ENCODE measurements at places on chromosomes 2 and 18.

DNA sequence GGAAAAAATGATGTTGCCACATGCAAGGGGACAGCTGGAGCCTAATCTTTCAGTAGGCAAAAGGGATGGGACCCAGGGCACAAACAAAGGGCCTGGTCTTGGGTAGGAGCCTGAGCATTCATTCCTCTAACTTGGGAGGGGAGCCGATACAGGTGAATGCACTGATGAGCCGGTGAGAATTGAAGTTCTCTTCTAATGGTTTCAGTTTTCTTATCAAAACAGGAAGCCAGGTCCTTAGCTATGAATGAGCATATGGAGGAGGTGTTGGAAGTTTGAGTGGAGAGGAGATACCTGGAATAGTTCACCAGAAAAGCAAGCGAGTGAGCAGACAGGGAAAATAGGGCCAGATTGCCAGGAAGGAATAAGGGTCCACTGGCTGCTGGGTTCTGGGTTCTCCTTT lies 10.1 kb downstream of the DPP4 start:
- no peak for DNase-seq

GRCh38 chr2:235216901-235217300 lies 265.1 kb downstream of the SH3BP4 start:
- peak; percentile 22 for DNase-seq

GRCh38 chr2:238658820-238659219 lies 189.1 kb upstream of the TWIST2 start:
- no peak for DNase-seq

- no peak for DNase-seq
Observed at GRCh38 chr2:130763405-130763804, 8.1 kb downstream of the AMER3 start.

- no peak for DNase-seq
Observed at GRCh38 chr2:229708335-229708734, 6.0 kb downstream of the DNER start.

DNA sequence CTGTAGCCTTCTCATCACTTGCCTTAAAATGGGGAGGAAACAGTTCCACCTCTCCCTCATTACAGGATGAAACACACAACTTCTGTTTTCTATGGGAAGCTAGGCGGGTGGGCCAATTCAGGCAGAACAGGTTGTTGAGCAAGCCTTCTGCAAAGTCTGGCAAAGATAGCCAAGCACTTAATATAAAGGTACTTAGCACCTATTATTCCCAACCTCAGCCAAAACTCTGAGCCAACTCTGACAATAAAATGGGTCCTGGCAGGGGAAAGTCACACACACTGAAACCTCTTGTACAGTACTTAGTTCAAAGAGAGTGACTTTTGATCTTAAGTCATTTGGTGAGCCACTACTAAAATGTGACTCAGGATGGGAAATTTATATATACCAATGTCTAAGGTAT lies 15.8 kb upstream of the SOCS6 start:
- no peak for DNase-seq

GRCh38 chr18:13715330-13715729 lies 11.0 kb downstream of the FAM210A start:
- no peak for DNase-seq

DNA sequence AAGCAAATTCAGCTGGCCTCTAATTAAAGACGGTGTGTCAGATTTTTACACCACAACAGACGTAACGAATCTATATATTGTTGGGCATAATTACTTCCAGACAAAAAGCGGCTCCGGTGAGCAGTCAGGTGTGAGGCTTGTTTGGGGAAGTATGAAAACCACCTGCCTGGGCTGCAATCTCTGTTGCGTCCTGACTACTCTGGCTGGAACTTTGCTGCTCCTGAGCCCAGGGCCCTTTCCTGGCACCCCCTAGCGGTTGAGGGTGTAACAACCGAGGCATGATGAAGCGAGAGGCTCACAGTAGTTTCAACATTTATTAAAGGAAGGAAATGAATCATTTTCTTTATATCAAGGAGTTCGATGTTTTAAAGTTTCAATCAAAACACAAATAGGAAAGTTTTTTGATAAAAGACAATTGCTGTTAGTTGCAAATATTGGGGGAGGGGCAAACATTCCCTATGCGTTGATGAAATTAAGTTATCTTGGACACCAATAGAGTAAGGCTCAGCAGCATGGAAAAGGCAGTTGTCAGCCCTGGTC lies 10.6 kb upstream of the ITGB6 start:
- DNase-seq, result peak; percentile 29

DNA sequence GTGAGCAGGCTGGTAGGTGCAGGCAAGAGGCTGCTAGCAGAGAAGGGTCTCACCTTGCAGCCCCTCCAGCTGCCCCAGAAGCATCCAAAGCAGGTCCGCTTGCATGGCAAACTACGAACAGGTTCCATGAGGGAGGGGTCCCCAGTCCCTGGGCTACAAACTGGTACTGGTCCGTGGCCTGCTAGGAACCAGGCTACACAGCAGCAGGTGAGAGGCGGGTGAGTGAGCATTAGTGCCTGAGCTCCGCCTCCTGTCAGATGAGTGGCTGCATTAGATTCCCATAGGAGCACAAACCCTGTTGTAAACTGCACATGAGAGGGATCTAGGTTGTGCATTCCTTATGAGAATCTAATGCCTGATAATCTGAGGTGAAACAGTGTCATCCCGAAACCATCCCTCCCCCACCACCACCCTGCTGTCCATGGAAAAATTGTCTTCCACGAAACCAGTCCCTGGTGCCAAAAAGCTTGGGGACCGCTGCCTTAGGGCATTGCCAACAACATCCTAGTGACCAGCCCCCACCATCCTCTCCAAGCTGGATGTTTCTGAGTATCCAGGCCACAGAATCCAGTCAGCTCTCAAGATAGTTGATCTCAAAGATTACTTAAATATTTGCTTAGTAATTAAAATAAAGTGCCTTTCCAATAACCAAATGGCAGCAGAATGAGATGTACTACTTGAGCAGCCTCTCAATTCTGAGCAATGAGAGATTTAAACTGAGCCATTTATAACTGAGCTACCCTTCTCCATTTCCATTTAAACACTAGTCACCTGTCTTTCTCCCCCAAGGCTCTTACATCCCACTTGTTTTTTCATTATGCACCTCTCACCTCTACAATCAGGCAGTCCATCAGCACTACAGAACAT lies 32.4 kb downstream of the LRP2 start:
- DNase-seq, result no peak

DNA sequence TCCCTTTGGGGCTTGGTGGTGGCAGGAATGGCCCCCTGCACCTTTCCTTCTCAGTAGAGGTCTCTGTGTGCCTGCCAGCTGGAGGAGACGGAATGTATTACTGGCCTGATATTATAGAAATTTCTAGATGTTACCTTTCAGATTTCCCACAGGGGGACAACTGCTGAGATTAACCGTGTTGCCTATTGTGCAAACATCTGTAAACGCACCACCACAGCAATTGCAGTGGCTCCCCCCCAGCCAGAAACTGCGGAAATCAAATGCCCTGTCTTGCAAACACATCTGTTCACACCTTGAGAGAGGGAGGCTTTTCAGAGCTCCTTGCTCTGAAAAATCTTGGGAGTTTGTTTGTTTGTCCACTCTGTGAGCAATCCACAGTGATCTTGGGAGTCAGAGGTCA lies 270.0 kb upstream of the RAB12 start:
- DNase-seq, result no peak

- no peak for DNase-seq
Observed at GRCh38 chr2:11615209-11615608, 54.8 kb downstream of the NTSR2 start.

GRCh38 chr2:205932861-205933260 lies 153.1 kb downstream of the INO80D start:
- no peak for DNase-seq

DNA sequence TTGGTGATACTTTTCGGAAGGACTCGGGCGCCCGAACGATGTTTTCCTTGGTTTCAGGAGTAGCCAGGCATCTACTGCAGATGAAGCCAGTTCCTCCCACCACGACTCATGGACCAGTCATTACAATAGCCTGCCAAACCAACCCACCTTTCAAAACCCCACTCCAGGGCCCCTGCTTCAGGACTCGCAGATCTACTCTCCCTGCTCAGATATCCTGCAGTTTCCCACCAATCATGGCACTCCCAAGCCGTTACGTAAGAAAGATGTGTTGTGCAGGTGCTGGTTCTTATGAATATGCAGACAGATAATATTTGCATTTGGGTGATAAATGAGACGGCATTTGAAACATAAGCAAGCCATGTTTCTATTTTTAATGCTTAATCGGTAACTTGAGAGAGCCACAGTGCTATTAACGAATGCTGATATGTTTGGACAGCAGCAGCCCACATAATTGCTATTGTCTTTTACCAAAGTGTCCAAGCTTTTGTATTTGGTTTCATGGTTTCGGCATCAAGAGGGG lies 3.5 kb upstream of the CYS1 start:
- DNase-seq, result no peak

- DNase-seq, result no peak
Observed at GRCh38 chr2:137379186-137379585, 585.1 kb upstream of the HNMT start.

DNA sequence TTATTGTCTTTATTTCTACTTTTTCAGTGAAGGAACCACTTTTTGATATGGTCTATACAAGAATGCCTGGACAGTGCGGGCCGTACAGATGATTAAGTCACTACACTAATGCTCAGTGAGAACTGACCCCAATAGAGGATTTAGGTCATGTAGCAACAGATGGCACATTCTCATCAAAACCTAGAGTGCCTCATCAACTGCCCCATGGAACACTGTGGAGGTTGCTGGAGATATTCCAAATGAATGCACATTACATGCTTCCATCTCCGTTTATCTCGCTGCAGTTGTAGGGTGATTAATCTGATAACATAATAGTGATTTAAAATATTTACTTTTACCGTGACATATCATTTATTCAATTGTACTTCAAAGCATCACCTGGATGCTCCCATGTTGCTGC lies 41.8 kb upstream of the COPS8 start:
- DNase-seq, result no peak

GRCh38 chr2:4135765-4136164 lies 432.4 kb downstream of the DCDC2C start:
- DNase-seq, result no peak

DNA sequence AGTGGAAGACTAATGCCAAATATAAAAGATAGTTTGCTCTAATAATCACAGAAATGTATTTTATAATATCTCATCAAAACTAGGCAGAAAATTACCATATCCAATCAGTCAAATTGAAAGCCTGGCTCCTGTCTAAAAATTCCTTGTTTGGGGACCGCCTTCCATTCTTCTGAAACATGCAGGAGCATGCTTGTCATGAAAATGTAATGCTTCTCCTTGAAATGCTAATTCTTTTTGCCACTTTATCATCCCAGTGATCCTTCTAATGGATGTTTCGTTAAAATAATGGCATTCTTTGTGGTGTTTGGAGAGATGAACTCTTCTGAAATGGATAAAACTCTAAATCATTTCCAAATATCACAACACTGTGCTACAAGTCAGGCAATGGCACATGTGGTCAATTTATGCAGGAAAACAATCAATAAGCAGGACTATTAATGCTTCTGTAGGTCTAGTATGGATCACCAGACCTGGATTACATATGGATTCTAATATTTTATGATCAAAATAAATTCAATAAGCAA lies 1039.1 kb upstream of the NXPH2 start:
- DNase-seq, result no peak

- DNase-seq, result no peak
Observed at GRCh38 chr2:64711252-64711800, 57.6 kb upstream of the SERTAD2 start.

GRCh38 chr2:217086038-217086522 lies 226.2 kb upstream of the TNP1 start:
- DNase-seq, result peak; percentile 41

- DNase-seq, result no peak
Observed at GRCh38 chr2:216441308-216442010, 29.2 kb downstream of the SMARCAL1 start.

- DNase-seq, result no peak
Observed at GRCh38 chr2:231450548-231450989, 13.7 kb downstream of the NCL start.

Measured in GM03348 (cell line).